Neural crest cell (in vitro differentiated cells): ENCODE measurements at places on chromosomes 12 and 14. TPM values are rescaled to one million over a fixed set of nuclear protein-coding genes. Genes with fewer than 3 reads are reported as not detected.

- DNase-seq, result no peak
- no peaks in the 10 kb centered on the region for H3K27me3 ChIP-seq
- no peaks in the 10 kb centered on the region for H3K36me3 ChIP-seq
These were observed 29.4 kb downstream of the FAIM2 start for GRCh38 chr12:49874142-49874897.

DNA sequence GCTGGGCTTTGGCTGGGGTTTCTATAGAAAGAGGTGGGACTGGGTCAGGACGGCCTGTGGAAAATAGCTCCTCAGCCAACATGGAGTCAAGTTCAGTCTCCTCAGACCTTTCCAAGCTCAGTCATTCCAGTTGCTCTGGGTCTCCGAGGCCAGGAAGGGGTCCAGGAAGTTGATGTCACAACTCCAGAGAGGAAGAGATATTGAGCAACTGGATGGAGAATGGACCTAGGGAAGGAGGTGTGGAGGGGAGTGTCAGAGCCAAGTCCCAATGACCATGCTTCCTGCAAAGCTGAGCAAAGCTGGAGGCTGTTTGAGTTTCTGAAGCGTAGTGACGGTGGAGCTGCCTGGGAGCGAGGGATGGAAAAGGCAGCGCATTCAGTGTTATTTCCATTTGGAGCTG lies 86.1 kb downstream of the SLC24A4 start:
- H3K27ac ChIP-seq, result no peak overlapping the region
- H3K27me3 ChIP-seq, result peaks cover 5% of the 10 kb centered on the region
- DNase-seq, result no peak
- H3K4me1 ChIP-seq, result no peaks in the 10 kb centered on the region
- H3K36me3 ChIP-seq, result no peaks in the 10 kb centered on the region

- peaks cover 18% of the 10 kb centered on the region for H3K4me1 ChIP-seq
- no peak overlapping the region for H3K27ac ChIP-seq
- H3K36me3 ChIP-seq, result no peaks in the 10 kb centered on the region
- no peak overlapping the region for H3K4me3 ChIP-seq
These were observed 64.3 kb downstream of the ZNF664 start for GRCh38 chr12:124037331-124037730.

DNA sequence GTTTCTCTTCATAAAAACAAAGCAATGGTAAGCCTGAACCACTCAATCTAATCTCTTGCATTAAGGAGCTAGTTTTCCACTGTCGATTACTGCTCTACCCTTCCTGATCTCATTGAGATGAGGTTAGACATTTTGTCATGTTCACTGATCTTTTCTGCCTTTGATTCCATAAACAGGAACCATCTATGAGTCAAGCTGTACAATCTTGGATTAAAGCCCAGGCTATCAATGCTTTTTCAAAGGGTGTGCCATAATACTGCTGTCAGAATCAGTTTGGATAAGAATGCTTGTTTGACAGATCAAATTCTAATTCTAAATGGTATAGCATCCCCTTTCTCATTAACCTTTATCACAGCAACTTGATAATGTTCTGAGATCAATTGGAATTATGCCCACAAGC lies 16.1 kb downstream of the GRIP1 start:
- DNase-seq, result no peak
- H3K36me3 ChIP-seq, result no peaks in the 10 kb centered on the region
- H3K4me3 ChIP-seq, result no peak overlapping the region
- no peaks in the 10 kb centered on the region for H3K27me3 ChIP-seq
- no peak overlapping the region for H3K27ac ChIP-seq
- H3K4me1 ChIP-seq, result no peaks in the 10 kb centered on the region

DNA sequence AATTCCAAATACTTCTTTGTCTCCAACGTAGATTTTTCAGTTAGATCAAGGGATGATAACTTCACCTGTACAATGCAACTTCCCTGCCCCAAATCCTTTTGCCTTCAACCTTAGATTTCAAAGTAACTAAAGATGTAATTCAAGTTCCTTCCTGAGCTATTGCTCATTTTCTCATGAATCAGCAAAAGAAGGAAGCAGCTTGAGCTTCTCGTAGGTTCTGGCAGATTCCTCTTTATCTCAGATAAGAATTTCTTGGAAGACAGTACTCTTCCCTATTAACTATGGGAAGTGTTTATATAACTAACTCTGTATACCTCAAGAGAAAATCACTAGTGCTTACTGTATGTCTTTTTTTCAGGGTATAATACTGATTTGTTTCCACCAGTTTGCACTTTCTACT lies 203.8 kb downstream of the RASSF9 start:
- H3K4me3 ChIP-seq, result no peak overlapping the region
- no peak for DNase-seq
- H3K27ac ChIP-seq, result no peak overlapping the region
- H3K4me1 ChIP-seq, result no peaks in the 10 kb centered on the region

- no peak overlapping the region for H3K27ac ChIP-seq
- no peaks in the 10 kb centered on the region for H3K27me3 ChIP-seq
- peak overlapping the region; percentile 71 for H3K4me3 ChIP-seq
- H3K36me3 ChIP-seq, result no peaks in the 10 kb centered on the region
- DNase-seq, result no peak
- H3K4me1 ChIP-seq, result peaks cover 23% of the 10 kb centered on the region
These were observed 4.6 kb downstream of the FBRSL1 start for GRCh38 chr12:132494294-132495164.

- peaks cover 32% of the 10 kb centered on the region for H3K4me1 ChIP-seq
- H3K27me3 ChIP-seq, result no peaks in the 10 kb centered on the region
- no peak for DNase-seq
- no peak overlapping the region for H3K4me3 ChIP-seq
- H3K27ac ChIP-seq, result peak overlapping the region; percentile 3
- peaks cover 16% of the 10 kb centered on the region for H3K36me3 ChIP-seq
These were observed 35.0 kb downstream of the ZNF664 start for GRCh38 chr12:124007826-124008570.

DNA sequence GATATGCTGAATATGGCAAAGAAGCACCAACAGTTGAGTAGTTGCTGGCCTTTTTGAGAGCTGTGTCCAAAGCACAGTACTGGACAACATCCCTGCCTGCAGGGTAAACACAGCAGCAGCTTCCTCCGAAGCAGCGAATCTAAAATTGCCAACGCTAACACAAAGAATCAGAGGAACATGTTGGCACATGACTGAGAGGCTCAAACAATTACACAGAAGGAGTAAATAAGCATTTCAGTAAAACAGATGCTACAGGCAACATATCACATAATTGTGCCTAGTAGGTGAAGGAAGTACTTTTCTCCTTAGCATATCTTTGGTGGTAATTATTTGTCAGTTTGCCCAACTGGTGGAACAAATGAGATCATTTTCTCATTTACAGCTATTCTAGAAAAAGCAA lies 52.1 kb downstream of the KICS2 start:
- H3K4me1 ChIP-seq, result peaks cover 9% of the 10 kb centered on the region
- no peaks in the 10 kb centered on the region for H3K27me3 ChIP-seq
- no peak overlapping the region for H3K4me3 ChIP-seq
- no peak overlapping the region for H3K27ac ChIP-seq

DNA sequence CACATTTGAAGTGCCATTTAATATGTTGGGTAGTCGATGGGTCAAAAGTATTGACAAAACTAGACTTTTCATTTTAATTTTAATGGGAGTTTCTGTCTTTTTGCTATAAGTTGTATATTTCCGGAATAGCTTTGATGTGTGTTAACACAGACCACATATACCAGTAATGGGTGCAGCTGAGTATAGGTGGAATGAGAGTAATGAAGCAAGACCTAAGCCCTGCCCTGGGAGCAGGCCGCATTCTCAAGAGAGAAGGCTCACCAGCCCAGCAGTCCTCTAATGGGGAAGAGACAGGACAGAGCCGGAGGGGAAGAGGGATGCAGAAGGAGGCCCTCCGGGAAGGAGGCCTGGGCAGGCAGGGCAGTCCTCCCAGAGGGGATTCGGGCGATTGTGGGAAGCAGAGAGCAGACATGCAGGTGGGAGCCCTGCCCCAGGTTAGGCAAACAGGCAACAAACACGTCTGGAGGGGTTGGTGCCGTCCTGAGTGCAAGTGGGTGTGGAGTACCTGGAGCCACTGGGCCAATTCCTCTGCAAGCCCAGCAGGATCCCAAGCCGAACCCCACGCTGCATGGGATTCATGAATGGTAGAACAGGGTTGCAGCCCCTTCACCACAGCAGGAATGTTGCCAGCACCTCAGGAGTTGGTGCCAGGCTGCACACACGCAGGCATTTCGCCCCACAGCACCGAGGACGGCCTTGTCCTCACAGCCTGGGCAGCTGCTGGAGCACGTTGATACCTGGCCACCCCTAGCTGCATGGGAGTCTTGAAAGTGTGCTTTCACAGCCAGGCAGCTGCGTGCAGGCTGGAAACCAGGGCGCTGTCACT lies 7.8 kb downstream of the CKB start:
- peaks cover 26% of the 10 kb centered on the region for H3K4me1 ChIP-seq
- peak overlapping the region; percentile 64 for H3K4me3 ChIP-seq
- H3K27me3 ChIP-seq, result peaks cover 23% of the 10 kb centered on the region
- no peak overlapping the region for H3K27ac ChIP-seq

DNA sequence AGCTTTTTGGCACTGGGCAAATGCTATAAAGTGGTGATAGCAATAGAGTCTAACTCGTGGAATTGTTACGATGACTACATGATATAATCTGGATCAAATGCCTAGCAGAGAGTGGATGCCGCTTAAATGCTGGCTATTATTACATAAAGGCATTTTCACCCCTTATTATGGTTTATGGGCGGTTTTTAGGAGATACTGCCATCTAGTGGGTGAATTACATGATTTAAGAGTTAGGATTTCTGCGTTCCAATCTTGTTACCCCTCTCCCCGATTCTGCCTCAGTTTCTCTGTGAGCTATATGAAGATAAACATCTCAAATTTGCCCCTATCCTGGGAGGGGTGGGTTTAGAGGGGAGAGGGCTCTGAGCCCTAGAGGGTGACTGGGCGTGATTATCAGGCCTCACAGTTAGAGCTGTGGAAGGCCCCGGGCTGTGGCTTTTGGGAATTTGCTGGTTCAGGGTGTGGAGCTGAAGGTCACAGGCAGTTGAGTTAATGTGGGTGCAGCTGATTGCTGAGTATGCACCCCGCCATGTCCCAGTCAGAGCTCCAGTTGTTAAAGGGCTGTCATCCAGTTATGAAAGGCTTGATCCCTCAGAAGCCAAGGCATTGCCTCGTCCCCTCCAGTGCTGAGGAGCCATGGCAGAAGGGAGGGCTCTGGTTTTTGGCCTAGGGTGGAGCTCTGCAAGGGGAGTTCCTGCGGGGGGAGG lies 14.4 kb downstream of the CLSTN3 start:
- no peak for DNase-seq
- no peaks in the 10 kb centered on the region for H3K4me1 ChIP-seq
- H3K4me3 ChIP-seq, result no peak overlapping the region
- no peak overlapping the region for H3K27ac ChIP-seq

DNA sequence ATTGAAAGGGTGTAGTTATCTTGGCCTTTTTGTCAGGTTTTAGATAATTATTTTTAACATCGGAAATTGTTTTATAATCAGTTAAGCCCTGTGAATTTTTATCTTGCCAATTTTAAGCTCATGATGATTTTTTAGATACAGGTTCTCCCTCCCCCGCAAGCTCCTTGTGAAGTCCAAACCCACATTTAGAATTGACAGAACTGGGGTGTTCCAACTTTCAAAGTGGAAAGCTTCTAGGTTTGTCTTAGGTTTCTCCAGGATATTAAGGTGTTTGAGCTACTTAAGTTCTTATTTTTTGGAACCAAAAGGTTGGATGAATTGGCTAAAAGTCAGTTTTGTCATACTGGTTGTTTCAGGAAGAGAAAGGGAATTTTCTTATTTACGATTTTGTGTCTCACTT lies 49.1 kb downstream of the ATP2A2 start:
- peaks cover 23% of the 10 kb centered on the region for H3K36me3 ChIP-seq
- DNase-seq, result no peak
- H3K4me1 ChIP-seq, result no peaks in the 10 kb centered on the region
- H3K27me3 ChIP-seq, result no peaks in the 10 kb centered on the region
- peak overlapping the region; percentile 3 for H3K27ac ChIP-seq
- no peak overlapping the region for H3K4me3 ChIP-seq

GRCh38 chr12:27618836-27619235 lies 77.4 kb upstream of the REP15 start:
- peaks cover 12% of the 10 kb centered on the region for H3K36me3 ChIP-seq
- no peak overlapping the region for H3K4me3 ChIP-seq
- H3K27ac ChIP-seq, result no peak overlapping the region
- H3K4me1 ChIP-seq, result peaks cover 11% of the 10 kb centered on the region
- DNase-seq, result no peak
- H3K27me3 ChIP-seq, result no peaks in the 10 kb centered on the region

DNA sequence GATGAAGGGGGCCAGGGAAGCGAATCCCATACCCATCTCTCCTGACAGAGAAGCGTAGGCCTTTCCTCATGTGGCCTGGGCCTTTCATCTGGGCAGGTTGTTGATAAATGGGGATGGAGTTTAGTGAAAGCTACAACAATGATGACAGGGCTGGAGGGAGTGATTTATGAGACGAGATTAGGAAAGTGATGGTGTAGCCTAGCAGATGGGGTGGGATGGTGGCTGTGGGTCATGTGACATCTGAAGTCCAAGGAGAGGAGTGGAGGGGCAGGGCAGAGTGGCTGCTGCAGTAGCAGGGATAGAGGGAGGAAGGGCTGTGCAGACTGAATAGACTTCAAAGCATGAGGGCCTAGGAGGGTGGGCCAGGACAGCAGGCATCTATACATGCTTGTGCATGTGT lies 85.5 kb downstream of the ADCK1 start:
- DNase-seq, result no peak
- H3K4me3 ChIP-seq, result no peak overlapping the region
- peaks cover 10% of the 10 kb centered on the region for H3K36me3 ChIP-seq
- H3K27me3 ChIP-seq, result no peaks in the 10 kb centered on the region

DNA sequence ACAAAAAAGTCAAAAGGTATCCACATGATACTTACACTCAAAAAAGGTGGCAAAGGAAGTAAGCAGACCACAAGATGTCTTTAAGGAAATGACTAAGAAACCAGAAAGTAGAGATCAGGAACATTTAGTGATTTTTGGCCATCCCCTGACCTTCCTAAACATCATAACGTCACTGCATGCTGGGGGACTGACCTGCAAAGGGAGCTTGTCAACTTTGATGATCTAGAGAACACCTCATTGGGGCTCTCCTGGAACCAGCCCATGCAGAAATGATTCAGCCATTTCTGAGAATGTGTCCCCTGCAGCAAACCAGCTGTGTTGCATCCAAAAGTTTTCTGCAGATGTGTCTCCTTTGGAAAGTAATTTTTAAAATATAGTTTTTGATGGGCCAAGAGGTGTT lies 152.2 kb upstream of the RASSF8 start:
- no peak overlapping the region for H3K27ac ChIP-seq
- no peak for DNase-seq
- no peaks in the 10 kb centered on the region for H3K27me3 ChIP-seq

- no peak for DNase-seq
- H3K36me3 ChIP-seq, result no peaks in the 10 kb centered on the region
- H3K27me3 ChIP-seq, result peaks cover 3% of the 10 kb centered on the region
- H3K4me1 ChIP-seq, result peaks cover 10% of the 10 kb centered on the region
- no peak overlapping the region for H3K4me3 ChIP-seq
- H3K27ac ChIP-seq, result no peak overlapping the region
These were observed 377.8 kb downstream of the KCNH5 start for GRCh38 chr14:62667421-62667914.

GRCh38 chr12:63821781-63822251 lies 22.7 kb upstream of the SRGAP1 start:
- no peaks in the 10 kb centered on the region for H3K36me3 ChIP-seq
- no peaks in the 10 kb centered on the region for H3K4me1 ChIP-seq
- no peaks in the 10 kb centered on the region for H3K27me3 ChIP-seq
- no peak overlapping the region for H3K4me3 ChIP-seq

Gene DPPA3
- not detected in 2 replicates for total RNA-seq

Gene SAMD15
- 4.3 and 7.8 TPM in 2 replicates for total RNA-seq

Gene KERA
- not detected in 2 replicates for total RNA-seq

Gene CEP83
- 28.3 and 28.7 TPM in 2 replicates for total RNA-seq

Gene DPY19L2
- total RNA-seq, result 23.2 and 25.2 TPM in 2 replicates
